ENCODE measurements at places on chromosomes 2 and 18.

GRCh38 chr18:76410660-76411417 is 84.2 kb downstream of the ZNF516 start:
- no peak for DNase-seq

- no peak for DNase-seq
Observed at GRCh38 chr2:46188041-46188716, 109.0 kb upstream of the EPAS1 start.

GRCh38 chr2:237530472-237531433 is 35.6 kb upstream of the PRLH start:
- DNase-seq: no peak

DNA sequence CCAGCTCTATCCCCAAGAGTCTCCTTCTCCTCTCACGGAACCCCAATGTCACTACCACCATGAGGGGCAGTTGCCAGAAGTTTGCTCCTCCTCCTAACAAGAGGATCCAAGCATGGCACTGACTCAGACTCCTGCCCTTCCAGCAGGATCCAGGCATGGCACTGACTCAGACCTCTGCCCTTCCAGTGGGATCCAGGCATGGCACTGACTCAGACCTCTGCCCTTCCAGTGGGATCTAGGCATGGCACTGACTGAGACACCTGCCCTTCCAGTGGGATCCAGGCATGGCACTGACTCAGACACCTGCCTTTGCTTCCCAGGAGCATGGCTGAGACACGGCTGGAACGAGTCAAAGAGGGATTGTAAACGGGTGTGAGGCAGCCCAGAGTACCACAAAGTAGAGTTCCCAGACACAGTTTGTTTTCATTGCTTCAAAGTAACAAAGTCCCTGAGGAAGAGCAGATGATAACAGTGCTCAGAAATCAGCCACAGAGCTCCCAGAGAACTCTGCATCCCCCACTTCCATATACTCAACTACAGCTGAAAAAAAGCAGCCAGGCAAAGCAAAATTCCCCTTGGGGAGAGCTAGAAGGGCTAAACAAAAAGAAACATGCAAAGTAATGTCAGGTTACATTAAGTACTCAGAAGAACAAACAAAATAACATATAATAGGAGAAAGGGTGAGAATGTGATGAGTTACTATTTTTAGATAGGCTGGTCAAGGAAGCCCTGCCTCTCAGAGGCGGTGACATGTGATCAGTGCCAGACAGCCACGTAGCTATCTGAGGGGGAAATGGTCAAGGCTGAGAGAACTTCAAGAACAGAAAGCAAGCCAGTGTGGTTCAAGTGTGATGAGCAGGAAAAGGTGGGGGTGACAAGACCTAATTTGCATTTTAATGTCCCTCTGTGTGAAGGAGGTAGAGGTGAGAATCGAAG is 3.0 kb downstream of the BUB1 start:
- no peak for DNase-seq

- DNase-seq: no peak
Observed at GRCh38 chr2:3460831-3461800, 58.2 kb downstream of the ADI1 start.

DNA sequence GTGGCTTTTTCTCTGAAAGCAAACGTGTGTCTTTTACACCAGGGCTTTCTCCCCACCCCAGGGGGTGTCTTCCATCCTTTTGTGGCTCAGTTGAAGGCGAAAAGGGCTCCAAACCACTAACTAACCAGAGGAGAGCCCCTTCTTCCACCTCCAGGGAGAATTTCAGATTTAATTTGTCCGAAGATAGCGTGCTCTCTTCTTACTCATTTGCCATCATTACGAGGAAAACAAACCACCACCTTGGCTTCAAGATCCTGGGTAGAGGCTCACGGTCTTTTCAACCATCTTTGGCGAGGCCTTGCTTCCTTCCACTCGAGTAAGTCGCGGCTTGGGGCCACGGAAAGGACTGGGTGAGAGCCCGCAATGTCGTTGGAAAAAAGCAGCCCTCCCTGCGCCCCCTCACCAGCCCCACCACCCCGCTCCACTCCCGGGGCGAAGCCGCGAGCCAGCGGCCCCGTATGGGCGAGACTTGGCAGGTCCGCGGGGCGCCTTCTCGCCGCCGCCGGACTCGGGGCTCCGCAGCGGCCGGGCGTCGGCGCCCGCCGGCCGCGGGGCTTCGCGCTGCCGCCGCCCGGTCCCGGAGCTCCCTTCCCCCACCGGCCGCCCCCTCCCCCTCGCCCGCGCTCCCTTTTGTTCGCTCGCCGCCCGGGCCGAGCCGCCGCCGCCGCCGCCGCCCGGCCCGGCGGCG is 1.7 kb upstream of the ZNF532 start:
- DNase-seq: peak; percentile 21

DNA sequence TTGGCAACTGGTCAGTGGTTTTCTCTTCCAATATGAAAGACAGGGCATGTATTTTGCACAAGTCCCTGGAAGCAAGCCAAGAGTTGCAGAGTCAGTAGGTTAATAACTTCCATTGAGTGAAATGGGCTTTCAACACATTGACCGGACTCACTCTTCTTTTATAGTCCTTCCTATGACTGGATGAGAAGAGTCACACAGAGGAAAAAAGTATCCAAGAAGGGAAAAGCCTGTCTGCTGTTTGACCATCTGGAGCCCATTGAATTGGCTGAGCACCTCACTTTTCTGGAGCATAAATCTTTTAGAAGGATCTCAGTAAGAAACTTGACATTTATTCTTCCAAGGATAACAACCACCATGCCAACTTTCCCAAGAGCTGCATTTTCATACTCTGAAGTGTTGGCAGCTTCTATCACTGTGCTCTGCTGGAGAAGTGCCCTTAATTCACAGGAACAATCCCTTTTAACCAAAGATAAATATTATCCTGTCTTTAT is 45.4 kb downstream of the RASGRP3 start:
- DNase-seq: no peak

Data from head of caudate nucleus (tissue), 42 donors.